ENCODE measurements at places on chromosomes 6 and 20.

GRCh38 chr20:4953881-4954280 lies 47.4 kb downstream of the SLC23A2 start:
- no peak for DNase-seq

GRCh38 chr20:34096699-34097444 lies 15.2 kb downstream of the EIF2S2 start:
- DNase-seq = no peak

DNA sequence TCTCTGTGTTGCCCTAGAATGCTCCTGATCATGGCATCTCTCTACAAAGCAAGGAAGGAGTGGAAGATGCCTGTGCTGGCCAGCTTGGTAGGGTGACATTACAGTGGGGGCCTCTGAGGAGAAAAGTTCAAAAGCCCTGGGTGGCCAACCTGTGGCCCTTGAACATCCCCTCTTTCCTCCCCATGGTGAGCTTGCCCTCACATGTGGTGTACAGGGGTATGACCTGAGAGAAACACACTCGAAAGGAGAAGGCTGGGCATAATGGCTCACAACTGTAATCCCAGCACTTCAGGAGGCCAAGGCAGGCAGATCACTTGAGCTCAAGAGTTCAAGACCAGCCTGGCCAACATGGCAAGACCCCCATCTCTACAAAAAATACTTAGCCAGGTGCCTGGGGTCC lies 36.6 kb upstream of the SCAF8 start:
- no peak for DNase-seq

- DNase-seq = no peak
Observed at GRCh38 chr20:17690144-17690543, 8.1 kb upstream of the RRBP1 start.

- DNase-seq = no peak
Observed at GRCh38 chr20:23088866-23089265, 2.7 kb upstream of the CD93 start.
